ENCODE measurements at places on chromosomes 3 and 15.

- no peak for DNase-seq
Observed at GRCh38 chr3:128760881-128761280, 34.9 kb downstream of the RAB7A start.

- DNase-seq, result no peak
Observed at GRCh38 chr3:14377044-14377837, 25.2 kb upstream of the SLC6A6 start.

DNA sequence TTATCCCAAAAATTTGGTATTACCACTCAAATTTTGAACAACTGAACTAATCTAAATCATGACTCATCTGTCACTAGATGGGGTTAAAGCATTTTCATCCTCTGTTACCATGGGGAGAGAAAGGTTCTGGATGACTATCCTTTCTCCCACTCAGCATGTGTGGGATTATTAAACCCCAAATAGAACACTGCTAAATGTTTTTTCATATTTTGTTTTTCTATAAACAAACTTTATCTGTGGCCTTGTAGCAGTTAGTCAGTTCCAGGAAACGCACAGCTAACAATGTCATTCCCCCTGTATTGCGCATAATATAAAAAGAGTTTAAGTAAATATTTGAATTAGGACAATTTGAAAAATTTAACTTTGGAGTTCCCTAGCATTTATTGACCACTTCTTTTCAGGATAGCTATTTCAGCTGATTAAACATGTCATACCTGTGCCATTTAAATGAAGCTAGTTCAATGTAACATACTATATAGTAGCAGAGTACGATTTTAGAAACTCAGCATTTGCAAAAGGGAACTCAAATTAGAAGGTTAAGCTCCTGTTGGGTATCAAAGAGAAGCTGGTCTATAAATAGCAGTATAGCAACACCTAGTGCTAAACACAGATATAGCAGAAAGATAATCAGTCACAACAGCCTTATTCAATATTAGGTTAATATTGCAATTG is 9.2 kb upstream of the TMEM212 start:
- no peak for DNase-seq

DNA sequence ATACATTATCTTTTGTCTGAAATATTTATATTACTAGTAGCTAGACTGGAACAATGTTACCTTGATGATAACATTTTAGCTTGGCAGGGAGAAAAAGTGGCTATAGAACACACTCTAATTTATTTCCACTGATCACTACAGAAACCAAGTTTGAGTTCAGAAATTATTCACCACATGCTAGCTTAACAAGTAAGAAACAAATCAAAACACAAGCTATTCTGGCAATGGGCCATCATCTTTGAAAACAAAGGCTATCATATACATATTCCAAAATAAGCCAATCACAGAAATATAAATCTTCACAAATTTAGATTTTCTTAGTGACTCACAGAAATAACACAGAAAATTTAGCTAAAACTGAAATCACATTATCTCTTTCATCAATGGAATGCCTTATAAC is 17.1 kb downstream of the AQR start:
- no peak for DNase-seq

- no peak for DNase-seq
Observed at GRCh38 chr15:77039217-77039533, 31.7 kb downstream of the TSPAN3 start.

DNA sequence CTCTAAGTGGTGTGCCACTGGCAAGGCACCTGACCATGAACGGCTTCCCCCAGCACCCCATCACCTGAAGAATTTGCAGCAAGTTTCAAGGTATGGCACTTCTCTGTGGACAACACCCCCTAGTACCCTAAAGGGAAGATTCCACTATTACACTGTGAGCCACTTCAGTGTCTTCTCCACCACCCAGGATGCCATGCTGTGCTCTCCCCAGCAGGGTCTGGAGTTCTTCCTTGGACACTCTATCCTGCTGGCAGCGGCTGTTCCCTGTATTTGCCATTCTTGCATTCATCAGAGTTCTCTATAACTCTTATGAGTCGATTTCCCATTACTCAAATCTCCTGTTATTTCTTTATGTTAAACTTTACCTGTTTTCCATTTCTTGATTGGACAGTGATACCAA is 33.9 kb upstream of the RNU6-1 start:
- DNase-seq, result no peak

GRCh38 chr3:138691351-138691750 is 82.8 kb downstream of the FAIM start:
- DNase-seq, result no peak

DNA sequence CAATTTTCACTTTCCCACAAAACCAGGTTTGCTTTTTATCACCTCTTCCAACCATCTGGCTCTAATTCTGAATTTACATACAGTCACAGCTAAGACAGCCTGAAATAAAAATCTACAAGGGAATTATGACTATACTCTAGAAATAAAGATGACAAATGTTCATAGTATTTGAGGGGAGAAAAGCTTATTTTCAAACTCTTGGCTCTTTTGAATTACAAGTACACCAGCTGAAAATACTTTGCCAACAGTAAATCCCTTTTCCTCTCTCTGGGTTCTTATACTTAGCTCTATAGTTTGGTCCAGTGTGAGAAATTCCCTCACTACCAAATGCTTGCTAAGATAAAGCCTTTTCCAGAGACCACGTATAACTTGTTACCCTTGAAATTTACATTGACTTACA is 1037.9 kb downstream of the ROBO1 start:
- DNase-seq, result no peak

GRCh38 chr3:175179055-175179454 is 319.9 kb downstream of the NAALADL2 start:
- DNase-seq, result no peak

DNA sequence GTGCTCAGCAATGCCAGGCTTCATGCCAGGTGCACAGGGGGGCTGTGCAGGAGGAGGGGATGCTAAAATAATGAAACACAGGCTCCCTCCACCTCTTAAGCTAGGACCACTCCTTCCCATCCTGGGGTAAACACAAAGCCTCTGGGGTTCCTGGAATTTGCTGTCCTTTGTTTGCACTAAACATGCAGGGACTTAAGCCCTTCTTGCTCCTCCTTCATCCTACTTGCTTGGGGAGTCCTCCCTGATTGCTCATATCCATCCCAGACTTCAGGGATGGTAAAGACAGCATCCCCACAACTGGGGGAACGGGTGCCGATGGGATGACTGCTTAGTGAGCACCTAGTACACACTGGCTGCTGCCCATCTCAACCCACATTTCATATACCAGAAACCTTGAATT is 5.1 kb downstream of the LINGO1 start:
- no peak for DNase-seq

DNA sequence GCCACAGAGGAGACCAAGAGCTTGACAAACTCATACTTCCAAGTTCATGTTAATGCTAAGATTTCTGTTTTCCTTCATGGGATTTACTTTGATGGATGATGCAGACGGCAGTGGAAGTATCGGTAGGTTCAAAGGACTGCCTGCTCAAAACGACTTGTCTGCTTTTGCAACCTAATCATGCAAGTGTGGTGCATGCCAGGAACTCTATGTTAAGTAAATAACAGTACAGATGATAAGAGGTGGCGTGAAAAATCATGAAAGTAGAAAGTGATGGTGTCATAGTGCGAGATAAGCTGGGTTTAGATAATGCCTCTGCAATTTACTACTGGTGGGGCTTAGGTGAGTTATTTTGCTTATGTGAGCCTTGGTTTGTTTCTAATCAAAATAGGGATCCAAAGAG is 14.7 kb upstream of the LMCD1 start:
- DNase-seq, result no peak

DNA sequence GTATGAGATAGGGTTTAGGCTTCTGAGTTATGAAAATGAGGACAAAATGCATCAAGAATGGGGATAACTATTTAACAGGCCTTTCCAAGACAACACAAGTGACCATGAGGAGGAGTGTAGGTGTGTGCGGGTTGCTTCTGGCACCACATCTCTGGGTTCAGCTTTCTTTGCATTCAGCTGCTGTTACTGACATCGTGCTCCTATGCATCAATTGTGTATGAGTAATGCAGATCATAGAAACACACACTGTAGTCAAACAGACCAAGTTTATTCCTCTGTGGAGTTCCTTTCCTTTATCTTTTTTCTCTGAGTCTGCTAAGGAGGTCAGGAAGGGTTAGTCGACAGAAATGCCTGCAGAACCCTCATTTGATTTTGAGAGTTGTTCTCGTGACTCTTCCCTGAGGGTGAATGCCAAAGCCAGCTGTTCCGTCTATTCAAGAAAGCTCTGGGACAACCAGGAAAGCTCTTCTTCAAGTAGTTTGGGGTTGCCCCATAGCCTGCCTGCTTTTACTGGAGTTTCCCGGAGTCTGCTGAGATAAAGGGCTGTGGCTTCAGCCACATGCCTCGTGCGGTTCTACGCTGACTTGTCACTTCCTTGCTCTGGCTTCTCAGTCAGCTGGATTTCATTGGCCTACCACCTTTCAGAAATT is 136.7 kb upstream of the TLE3 start:
- DNase-seq, result no peak

- DNase-seq, result no peak
Observed at GRCh38 chr3:112904786-112905185, 58.1 kb upstream of the CD200R1L start.

GRCh38 chr3:172279974-172280373 is 168.3 kb downstream of the GHSR start:
- no peak for DNase-seq

DNA sequence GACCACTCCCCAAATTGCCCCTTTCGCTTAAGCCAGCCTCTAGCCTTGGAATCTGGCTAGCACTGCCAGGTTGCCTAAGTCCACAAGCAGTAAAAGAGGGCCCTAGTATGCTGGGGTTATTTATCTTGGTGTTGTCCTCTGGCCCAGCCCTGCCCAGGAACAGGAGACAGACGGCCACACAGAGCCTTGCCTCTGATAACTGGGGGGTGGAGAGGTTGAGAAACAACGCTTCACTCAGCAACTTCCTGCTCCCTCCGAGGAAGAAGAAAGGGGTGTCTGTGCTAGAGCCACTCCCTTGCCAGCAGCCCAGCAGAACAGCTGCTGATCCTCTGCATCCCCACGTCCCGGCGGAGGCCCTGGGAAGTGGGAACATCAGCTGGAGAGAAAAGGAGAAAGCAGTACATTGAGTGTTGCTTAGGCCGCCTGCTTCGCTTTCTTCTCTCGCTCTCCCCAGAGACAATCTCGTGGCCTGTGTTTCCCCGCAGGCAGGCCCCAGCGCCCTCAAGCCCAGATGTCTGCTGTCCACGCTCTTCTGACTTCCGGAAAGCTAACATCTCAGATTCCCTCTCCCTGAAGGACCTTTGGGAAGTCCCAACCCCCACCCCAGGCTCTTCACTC is 22.6 kb upstream of the C3orf70 start:
- no peak for DNase-seq

- DNase-seq, result no peak
Observed at GRCh38 chr3:99866261-99866761, 48.6 kb downstream of the CMSS1 start.

DNA sequence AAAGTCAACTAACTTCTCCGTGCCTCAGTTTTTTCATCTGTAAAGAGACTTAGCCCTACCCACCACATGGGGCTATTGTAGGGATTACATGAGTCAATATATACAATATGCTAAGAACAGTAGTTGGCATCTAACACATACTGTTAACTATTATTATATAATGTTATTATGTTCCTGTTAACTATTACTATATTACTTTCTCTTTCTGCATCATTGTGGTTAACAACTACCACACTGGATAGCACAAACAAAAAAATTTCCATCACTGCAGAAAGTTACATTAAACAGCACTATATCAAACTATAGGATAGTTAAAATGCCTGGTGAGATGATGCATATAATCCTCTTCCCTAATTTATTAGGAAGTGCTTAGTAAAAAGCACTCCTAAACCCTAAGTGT is 23.7 kb downstream of the STAG1 start:
- no peak for DNase-seq

DNA sequence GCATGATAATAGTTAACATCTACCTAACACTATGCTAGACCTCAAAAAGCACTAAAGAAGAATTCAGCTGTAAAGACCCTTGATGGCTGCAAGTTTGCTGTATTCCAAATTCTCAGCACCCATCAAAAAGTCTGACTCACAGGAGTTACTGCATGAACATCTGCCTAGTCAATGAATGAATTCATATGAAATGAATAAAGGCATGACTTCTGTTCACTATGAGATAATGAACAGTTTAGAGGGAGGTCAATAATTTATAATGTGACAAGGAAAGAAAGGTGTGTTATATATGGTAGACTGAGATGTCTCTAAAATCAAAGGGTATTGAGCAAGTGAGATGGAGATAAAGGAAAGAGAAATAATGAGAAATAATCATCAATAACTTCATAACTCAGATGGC is 508.2 kb upstream of the TGFBR2 start:
- DNase-seq, result no peak

DNA sequence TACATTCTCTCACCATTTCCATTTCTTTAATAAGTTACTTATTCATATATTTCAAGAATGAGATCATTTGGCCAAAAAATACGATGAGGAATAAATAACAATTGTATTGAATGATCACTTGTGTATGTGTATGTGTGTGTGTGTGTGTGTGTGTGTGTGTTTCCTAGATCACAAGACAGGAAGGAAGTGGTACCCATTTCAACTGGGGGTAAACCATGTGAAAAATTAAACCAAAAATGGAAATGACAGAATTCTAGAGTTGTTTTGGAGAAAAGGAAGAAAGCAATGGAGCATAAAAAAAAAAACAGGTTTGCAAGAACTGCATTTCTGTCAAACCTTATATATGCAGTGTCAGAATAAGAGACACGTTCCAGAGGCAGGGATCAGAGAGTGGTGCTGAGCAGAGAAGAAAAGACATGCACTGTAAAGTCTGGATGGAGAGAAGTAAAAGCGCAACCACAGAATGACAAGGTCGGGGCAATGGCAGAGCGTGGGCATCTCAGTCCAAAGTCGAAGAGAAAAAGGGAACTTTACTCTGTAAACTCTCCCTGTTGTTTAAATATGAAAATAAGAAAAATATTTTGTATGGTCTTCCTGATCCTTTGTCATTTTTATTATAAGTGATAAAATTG is 75.5 kb downstream of the PEX5L start:
- DNase-seq, result no peak
